Activated T-cell treated with anti-CD3 and anti-CD28 coated beads for 1 hour (primary cell): ENCODE measurements at places on chromosomes 11 and 22.

DNA sequence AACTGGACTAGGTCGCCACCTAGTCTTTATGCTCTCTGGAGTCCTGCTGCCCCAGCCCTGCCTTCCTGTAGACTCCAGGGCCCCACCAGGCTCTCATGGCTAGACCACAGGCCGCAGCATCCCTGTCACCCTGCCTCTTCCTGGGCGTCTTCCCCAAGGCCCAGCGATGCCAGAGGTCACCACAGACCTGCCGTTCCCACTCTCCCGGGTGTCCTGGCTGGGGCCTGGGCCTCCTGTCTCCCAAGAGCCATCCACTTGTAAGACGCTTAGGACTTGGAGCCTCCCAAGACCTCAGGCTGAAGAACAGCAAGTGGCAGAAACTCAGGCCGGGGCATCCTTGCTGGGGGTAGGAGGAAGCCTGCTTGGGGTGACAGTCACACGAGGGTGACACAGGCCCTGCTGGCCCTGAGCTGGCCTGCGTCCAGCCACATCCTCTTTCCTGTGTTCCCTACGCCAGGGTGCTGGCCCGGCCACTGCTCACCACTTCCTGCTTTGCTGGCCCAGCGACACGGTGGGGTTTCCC, 2.0 kb upstream of the TCIRG1 start:
- DNase-seq: no peak

DNA sequence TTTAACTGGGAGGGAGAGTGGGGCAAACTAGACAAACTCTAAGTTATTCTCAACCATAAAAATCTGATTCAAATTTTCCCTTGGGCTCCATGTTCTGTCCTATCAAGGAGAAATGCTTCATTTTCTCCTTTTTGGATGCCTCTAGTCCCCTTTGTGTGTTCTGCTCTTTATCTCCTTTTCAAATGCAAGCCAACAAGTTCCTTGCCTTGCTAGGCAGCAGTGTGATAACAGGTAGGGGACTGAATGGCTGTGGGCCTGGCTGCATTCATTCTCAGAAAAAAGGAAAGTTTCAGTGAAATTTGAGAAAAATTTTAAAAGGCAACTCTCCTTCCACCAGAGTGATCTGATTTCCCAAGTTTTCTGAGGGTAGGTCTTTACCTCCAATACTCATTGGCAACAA, 26.9 kb upstream of the MMP8 start:
- DNase-seq: no peak

- no peak for DNase-seq
Measured at GRCh38 chr22:27768027-27768653, 33.4 kb downstream of the MN1 start.

GRCh38 chr22:49330421-49331222, 497.1 kb downstream of the BRD1 start:
- DNase-seq: no peak

- no peak for DNase-seq
Measured at GRCh38 chr11:118048472-118049370, 28.2 kb upstream of the TMPRSS4 start.

GRCh38 chr11:7154881-7155361, 66.1 kb downstream of the RBMXL2 start:
- no peak for DNase-seq

- DNase-seq: no peak
Measured at GRCh38 chr11:83249445-83249844, 36.7 kb downstream of the CCDC90B start.

GRCh38 chr11:119055901-119056300, 1.1 kb downstream of the HYOU1 start:
- no peak for DNase-seq

DNA sequence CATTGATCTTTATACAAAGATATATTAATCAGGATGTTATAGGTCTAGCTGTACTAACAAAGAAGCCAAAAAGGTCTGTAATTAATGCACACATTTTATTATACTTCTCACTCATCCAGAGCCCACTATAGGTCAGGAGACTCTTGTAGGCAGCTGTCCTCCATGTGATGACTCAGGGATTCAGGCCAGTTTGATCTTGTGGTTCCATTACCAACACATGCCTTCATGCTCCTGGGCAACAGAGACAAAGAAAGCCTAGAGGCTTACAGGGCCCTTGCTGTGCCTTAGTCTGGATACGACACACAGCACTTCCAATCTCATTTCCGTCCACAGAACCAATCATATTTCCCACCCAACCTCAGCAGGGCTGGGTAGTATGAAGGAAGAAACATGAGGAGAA, 150.3 kb upstream of the NCAM1 start:
- no peak for DNase-seq

GRCh38 chr11:460331-461199, 10.5 kb downstream of the PTDSS2 start:
- no peak for DNase-seq

DNA sequence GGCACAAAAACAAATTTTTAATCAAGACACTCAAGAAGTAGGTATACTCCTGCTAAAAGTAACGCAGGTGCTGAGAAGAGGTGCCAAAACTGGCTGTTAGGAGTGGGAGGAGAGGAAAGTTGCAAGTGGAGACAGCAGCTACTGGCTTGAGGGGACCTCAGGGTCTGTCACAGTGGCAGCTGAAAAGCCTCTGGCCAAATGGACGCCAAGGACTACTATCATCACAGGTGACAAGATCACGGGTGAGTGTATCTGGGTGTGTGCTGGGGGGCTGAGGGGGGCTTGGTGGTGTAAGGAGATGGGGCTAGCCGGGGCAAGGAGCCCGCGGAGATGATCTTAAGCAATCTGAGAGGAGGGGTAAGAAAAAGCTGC, 687 bp downstream of the ZNF202 start:
- no peak for DNase-seq

GRCh38 chr22:18096823-18097222, 13.8 kb upstream of the TUBA8 start:
- no peak for DNase-seq

GRCh38 chr11:117795638-117796455, 1.2 kb downstream of the DSCAML1 start:
- DNase-seq: no peak

DNA sequence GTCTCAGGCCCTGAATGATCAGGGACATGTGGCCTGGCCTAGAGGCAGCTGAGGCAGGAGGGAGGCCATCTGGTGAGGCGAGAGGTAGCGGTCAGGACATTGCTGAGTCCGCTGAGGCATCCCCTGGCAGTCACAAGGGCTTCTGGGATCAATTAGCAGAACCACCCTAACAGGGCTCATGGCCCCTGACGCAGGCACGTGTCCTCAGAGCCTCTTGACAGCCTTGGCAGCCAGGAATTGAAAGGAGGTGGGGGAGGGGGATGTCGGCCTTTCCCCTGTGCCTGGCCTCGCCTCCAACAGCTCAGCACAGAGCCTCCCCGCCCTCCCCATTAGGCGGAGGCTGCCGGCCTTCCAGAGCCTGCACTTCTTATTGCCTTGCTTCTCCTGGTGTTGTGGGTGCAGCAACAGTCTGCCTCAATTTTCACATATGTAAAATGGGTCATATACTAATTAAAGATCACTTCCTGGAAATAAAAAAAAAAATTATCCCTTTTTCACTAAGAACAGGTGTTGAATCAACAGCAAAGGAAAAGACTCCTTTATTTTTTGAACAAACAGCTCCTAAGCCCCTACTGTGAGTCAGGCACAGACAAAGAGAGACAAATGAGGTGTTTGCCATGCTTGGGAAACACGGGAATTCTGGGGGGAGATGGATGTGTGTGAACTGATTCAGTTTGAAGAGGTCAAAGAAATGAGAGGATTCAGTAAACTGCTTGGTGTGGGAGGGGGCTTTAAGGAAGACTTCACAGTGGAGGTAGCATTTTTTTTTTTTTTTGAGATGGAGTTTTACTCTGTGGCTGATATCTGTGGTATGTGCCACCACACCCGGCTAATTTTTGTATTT, 55.3 kb downstream of the NFAM1 start:
- DNase-seq: no peak

DNA sequence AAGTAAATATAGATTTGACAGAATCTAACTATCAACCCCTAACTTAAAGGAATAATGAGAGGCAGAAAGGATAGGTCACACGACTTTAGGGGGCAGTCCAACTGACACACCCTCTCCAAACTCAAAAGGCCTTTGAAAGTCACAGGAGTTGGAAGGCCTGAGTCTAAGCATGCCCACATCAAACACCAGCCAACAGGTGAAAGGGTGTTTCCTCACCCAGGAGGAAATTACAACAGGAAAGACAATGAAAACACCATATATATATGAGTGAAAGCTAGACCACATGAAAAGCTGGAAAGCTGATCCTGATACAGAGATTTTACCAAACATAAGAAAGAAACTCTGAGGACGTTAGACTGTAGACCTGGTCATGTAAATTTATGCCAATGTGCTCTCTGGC, 10.5 kb upstream of the DEPDC7 start:
- DNase-seq: no peak

GRCh38 chr22:37275134-37275533, 7.2 kb upstream of the CYTH4 start:
- no peak for DNase-seq

DNA sequence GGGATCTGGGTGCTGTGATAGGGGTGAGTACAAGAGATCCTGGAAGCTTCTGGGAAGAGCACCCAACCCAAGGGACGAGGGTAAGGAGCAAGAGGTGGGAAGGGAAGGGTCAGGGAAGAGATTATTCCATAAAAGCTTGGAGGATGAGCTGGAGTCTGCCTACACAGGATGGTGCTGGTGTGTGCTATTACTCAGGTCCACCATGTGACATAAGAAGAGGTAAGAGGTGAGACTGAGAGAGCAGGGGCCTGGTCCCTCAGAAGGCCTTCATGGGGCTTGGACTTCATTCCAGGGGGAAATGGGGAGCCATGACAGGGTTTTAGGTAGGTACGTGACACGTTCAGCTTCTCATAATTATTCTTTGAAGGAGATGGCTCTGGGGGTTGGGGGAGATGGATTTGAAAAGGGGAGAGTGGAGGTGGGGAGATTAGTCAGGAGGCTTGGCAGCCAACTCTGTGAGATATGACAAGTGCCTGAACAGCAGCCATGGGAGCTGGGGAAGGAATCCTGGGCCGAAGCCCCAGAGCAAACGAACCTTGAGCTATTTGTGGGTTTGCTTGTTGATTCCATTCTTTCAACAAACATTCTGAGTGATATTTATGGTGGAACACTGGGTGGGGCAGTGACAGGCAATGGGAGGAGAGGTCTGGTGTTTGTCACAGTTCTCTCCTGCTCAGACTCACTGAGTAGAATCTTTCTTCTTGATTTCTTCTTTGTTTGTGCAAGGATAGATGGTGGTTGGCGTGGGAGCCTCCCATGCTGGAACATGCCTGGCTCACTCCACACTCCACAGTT, 11.2 kb upstream of the NCAM1 start:
- DNase-seq: no peak

DNA sequence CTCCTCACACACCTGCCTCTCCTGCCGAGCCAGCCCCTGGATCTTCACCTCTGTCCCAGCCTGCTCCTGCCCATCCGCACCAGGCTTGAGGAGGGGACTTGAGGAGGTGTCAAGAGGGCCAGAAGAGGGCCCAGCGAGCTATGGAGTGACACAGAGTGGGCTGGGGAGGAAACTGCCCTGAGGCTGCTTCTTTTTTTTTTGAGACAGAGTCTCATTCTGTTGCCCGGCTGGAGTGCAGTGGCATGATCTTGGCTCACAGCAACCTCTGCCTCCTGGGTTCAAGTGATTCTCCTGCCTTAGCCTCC, 21.9 kb upstream of the CDON start:
- DNase-seq: no peak

- DNase-seq: no peak
Measured at GRCh38 chr22:34430386-34430785, 510.1 kb upstream of the LARGE1 start.

DNA sequence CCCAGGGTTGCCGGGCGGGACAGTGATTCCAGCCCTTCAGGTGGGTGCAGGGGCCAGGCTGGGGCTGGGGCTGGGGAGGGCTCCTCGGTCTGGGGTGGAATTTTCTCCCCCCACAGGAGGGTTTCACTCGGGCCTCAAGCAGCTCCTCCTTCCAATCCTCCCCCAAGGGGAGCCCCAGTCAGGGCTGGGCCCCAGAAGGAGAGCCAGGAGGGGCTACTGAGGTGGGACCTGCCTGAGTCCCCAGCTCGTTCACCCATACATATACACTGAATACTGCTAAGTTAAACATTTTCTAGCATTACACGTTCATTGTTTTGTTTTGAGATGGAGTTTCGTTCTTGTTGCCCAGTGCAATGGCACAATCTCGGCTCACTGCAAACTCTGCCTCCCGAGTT, 1.5 kb upstream of the CRACR2B start:
- DNase-seq: no peak

DNA sequence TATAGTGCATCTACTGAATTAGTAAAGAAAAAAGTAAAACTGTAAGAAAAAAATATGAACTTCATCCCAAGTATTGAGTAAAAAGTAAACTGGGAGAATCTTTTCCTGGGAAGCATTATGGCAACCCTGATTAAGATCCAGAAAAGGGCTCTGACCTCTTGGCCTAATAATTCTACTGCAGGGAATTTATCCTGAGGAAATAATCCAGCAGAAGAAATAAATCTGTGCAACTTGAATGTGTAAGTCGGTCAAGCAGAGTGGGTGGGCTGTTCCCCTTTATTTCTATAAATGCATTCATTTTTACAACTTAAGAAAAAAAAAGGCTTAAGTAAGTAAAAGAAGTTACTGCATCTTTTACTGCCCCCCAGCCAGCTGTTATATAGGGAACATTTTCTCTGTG, 111.2 kb upstream of the PARVA start:
- no peak for DNase-seq

DNA sequence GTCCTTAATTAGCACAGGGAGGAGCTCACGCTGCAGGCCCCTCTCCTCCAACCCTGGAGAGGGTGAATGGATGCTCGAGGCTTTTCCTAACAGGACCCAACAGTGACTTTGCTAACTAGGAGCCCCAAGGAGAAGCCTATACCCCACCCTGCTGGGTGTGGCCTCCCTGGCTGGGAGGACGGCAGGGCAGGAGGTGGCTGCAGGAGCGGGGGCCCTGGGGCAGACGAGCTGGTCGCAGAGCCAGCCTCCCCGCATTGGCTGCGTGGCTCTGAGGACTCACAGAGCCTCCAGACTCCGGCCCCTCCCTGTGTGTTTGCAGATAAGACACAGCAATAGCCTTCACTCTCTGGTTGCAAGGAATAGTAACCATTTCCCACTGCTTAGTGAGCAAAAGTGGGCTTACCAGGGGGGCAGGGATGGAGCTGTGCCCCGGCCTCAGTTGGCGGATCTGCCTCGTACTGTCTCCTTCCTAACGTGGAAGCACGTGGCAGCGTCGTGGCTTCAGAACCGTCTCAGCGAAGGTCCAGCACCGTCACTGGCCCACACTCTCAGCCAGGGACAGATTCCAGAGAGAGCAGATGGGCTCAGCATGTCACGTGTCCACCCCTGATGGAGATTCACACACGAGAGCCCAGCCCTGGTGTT, 1087.5 kb downstream of the BRD1 start:
- no peak for DNase-seq

GRCh38 chr11:8735094-8735493, 52.5 kb downstream of the RPL27A start:
- DNase-seq: no peak

DNA sequence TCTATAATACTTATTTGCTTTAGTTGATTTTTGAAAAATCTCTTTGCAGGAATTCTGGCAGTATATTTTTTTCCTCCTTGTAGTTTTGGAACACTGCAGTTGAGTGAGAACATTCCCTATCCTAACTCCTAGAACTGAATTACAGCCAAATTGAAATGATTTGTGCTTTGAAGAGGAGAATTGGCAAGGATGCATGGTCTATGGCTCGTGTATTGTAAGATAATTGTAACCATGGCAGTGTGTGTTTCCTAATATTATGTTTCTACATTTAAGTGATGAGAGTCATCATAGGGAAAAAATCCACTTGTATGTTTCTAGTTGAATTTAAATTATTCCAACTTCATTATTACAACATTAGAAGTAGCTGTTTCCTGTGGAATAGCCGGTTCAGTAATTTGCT, 80.9 kb upstream of the MYO18B start:
- DNase-seq: no peak

- no peak for DNase-seq
Measured at GRCh38 chr22:35008213-35008612, 57.7 kb upstream of the ISX start.
